Hematopoietic multipotent progenitor cell (in vitro differentiated cells): ENCODE measurements at places on chromosomes 5 and 9. TPM values are rescaled to one million over a fixed set of nuclear protein-coding genes. Genes with fewer than 3 reads are reported as not detected.
A peak's percentile ranks its signal among the peaks of the same experiment; 100 is the strongest.

DNA sequence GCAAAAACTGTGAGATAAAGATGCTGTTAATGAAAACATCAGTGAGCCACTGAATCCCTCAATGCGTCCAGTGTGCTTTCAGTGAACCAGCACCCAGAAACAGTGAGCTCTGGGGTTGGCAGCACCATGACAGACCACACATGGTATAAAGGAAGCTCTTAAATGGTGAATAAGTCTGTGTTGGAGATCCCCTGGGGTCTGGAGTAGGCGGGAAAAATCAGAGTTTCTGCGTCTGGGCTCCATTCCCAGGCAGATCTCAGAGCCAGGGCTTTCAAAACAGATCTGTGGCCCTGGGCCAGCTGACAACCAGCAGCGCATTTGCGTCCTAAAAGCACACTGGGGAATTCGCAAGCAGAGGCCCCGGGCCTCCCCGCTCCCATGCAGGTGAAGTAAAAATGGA is 233.5 kb downstream of the FRMD3 start:
- no peak for DNase-seq

DNA sequence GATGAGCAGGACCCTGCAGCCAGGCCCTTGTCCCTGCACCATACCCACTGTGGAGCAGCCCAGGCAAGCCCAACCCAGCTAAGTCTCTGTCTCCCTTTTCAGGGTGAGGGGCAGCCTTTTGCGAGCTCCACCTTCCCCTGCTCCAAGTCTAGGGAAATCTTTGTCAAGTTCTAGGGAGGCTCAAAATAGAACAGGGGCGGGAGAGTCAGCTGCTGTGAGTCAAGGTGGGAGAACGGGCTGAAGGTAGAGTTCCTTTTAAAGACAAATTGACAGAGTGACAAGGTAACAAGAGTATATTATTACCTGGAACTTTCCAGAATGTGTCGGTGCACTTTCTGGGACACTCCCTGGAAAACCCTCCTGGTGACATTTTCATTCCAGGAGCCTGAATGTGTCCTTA is 64.7 kb downstream of the KCNT1 start:
- DNase-seq, result no peak

- DNase-seq, result peak; percentile 47
These were observed 47.7 kb downstream of the ATG10 start for GRCh38 chr5:82019342-82020138.

Gene NSG2
- not detected for total RNA-seq

- no peak for DNase-seq
These were observed 230.2 kb upstream of the DAPK1 start for GRCh38 chr9:87267251-87268070.

Gene SLC45A2
- 0.27 TPM for total RNA-seq

GRCh38 chr5:147472664-147473475 is 37.0 kb downstream of the DPYSL3 start:
- no peak for DNase-seq

Gene SLC4A9
- total RNA-seq, result not detected

Gene SLC1A3
- 1.3 TPM for total RNA-seq

Gene IRF1
- 181 TPM for total RNA-seq

Gene RMRP
- total RNA-seq, result 38,740 TPM

- no peak for DNase-seq
These were observed 173.7 kb downstream of the DAB2IP start for GRCh38 chr9:121825031-121825691.

- DNase-seq, result no peak
These were observed 73.1 kb downstream of the TRPM3 start for GRCh38 chr9:71048280-71048679.

DNA sequence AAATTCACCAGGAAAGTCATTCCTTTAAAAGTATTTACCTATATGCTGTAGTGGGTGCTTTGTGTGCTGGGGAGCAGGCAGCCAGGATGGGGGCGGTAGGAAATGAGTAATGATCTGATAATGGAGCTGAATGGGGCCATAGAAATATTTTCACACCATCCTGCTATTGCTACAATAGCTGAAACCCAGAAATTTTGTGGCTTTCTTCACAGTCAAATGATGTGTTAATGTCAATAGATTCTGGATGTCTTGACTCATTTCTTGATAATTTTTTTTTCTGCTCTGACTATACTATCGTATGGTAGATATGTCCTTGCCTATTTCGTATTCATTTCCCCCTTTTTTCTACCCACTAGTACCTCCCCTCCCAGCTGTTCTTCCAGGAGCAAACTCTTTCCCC is 59.5 kb downstream of the RORB start:
- DNase-seq, result no peak

- no peak for DNase-seq
These were observed 1716.1 kb upstream of the C9orf72 start for GRCh38 chr9:29289365-29289764.

DNA sequence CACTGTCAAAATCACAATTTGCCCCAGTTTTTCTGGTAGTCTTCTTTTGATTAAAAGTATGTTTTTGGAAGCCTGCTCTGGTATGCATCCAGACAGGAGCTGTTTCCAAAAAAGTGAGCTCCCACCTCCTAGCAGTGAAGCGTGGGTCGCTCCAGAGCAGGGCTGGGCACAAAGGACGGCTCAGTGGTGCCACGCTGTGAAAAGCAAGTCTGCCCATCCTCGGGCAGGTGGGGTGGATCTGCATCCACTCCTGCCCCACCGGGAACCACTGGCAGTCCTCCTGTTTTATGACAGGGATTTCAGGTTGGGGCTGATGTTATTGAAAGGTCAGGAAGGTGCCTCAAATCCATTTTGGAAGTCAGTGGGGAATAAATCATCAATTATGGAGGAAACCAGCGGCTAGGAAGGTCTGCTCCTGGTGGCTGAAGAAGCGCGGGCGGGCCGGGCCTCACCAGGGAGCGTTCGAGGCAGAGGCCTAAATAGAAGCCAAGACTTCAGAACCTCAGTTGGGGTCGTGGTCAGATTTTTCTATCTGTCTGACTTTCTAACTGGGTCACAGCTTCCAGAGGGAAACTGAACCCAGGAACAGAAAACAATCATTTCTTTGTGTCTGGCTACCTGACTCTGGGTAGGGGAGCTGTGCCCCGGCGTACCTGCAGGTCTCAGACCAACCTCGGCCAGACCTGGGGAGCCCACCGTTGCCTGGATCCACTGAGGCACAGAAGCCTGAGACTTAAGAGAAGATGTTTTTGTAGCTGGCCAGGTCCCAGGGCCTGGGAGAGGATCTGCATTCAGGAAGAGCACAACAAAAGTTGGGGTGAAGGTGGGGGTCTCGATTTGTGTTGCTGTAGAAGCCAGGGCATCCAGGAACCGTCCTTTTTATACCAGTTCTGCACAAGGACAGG is 168.1 kb downstream of the PAX5 start:
- no peak for DNase-seq

DNA sequence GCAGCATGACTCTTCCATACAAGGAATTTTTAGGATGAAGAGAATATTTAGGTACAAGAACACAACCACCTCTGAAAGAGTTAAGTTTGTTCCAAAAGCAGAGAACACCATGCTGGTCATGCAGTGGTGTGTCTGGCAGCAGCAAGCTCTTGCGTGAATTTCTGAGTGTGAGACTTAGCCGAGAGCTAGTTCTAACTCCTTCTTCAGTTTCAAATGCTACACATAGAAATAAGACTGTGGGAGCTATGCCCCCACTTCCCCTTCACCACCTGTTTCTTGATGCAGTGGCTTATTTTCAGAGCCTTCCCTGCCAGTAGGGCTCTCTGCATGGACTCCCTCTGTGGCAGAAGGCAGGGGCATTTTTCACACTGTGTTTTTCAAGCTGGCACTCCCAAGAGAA is 122.9 kb upstream of the ZNF366 start:
- no peak for DNase-seq

DNA sequence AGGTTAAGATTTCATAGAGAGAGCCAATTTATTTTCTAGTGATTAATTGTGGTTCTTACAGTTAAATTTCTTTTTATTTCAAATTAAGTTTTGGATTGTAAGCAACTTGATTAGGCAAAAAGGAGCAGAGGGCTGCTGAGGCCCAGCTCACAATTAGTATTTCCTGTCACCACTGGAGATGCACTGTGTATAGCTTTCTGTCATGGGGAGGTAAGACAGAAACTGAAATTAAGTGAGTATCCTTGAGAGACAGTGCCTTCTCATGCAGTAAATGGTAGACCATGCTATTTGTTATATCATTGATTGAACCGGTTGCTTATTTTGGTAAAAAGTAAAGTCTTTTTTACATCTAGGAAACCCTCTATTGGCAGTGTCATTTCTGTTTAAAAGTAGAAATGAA is 190.7 kb downstream of the CCDC171 start:
- DNase-seq, result no peak

Gene NTRK2
- under 0.01 TPM for total RNA-seq

DNA sequence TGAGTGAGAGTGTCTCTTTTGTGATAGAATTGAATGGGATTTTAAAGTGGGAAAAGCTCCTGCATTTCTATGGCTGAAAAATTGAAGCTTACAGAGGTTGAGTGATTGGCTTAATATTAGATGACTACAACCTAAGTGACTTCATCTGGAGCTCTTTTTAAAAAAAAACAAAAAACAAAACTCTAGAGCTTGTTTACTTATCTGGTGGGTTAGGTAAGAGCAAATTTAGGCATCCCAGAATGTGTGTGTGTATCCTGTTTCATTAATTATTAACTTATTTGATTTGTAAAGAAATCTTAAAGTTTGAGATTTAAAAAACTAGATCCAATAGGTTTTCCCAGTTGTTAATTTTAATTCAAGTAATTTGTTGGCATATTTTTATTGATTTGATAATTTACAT is 60.1 kb downstream of the SCAMP1 start:
- no peak for DNase-seq

DNA sequence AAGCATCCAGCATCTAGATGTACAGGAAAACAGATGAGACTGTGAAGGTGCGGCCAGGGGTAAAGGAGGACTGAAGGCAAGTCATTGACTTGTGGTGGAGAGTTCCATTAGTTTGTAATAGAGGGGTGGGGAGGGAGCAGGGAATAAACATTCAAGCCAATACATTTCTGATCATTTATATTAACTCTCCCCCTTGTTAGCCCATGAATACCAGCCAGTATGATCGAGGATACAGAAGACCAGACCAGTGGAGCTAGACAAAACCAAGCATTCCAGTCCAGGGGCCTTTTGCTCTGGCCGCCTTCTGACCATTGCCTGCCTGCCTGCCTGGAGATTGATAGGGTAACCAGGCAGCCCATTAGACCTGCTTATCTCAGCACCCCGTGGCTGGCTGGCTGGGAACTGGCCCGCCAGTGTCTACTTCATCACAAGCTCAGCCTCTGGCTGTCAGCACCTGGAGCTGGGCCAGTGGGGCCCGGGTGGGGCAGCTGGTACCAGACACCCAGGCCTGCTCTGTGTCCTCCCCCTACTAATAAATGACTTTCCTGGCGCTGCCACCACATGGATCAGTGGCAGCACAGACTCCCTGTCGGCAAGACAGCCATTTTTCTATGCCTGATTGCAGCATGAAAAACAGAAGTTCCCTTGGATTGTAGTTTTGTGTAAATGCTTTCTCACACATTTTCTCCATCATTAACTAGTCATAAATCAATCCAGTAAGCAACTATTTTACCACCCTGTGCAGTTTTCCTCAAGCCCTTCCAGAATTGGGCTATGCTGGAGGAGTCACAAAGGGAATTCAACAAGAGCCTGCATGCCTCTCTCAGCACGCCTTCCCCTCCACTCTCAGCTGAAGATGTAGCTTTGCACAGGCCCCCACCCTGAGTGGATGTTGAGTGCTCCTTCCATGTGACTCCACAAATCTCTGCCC is 181.3 kb downstream of the SNCAIP start:
- DNase-seq, result no peak

DNA sequence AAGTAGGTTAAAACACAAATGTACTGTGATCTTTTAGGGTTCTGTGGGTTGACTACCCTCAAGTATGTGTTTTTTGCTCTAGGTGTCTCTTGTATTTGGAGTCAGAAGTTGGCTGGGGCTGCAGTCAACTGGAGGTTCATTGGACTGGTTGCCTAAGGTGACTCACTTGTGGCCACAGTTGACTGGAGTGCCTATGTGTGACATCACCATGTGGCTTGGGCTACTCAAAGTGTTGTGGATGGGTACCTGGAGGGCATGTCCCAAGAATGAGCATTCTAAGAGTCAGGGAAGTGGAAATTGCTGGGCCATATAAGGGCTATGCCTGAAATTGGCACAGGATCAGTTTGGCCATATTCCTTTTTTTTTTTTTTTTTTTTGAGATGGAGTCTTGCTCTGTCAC is 27.4 kb downstream of the SNX30 start:
- no peak for DNase-seq

Gene PCDHGB4
- total RNA-seq, result 1.6 TPM

GRCh38 chr5:139417214-139417613 is 13.3 kb upstream of the SPATA24 start:
- DNase-seq, result no peak

- no peak for DNase-seq
These were observed 76.8 kb upstream of the OTULINL start for GRCh38 chr5:14504816-14505215.

Gene IRX2
- under 0.01 TPM for total RNA-seq

- no peak for DNase-seq
These were observed 372.1 kb downstream of the TLE1 start for GRCh38 chr9:81317223-81317622.

Gene KLHL9
- total RNA-seq, result 22.6 TPM

DNA sequence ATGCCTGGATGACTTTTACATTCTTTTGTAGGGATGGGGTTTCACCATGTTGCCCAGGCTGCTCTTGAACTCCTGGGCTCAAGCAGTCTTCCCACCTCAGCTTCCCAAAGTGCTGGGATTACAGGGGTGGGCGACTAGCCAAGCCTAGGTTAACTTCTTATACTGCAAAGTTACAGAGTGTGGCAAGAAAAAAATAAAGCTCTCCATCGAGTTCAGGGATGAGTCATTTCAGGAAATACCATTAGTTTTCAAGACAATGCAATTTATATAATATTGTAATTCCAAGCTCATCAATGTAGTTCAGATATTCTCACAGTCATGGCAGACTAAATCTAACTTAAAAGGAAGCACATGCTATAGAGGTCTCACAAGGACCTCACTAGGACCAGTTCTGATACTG is 11.5 kb upstream of the ABO start:
- no peak for DNase-seq

Gene SREK1
- total RNA-seq, result 70.6 TPM

DNA sequence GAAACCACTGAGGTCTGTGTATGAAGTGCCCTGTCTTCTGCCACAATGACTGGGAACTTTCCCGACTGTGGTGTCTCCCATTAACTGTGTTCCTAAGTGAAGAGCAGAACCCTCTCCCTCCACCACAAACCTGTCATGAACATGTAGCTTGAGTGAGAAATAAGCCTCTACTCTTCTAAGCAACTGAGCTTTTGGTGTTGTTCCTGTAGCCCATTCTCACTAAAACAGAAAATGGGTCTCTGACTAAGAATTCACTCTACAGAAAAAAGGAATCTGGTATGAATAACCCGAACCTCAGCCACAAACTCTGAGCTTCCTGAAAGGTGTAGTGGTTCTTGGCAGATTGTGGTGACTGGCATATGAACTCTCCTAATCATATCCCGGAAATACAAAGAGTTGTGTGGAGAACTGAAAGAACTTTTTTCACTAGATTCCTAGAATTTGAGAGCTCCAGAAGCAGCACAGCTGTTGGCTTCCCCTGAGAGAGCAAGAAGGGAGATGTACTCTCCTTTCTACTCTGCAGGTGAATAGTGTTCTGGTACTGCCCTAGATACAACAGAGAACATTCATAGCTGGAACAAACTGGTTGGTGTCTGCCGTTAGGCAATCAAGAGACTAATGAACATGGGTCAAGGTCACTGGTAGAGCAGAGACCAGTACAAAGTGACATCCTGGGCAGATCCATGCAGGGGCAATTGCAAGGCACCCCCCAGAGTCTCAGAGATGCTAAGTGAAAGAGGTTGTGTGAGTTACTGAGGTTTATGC is 283.8 kb downstream of the PDE4D start:
- DNase-seq, result no peak
